ENCODE measurements at places on chromosomes 6 and 20.

- DNase-seq: no peak
These were observed 1293.3 kb downstream of the EPHA7 start for GRCh38 chr6:92126088-92126487.

GRCh38 chr6:168858926-168859325 is 394.7 kb downstream of the THBS2 start:
- no peak for DNase-seq

- DNase-seq: no peak
These were observed 60.2 kb downstream of the MYH7B start for GRCh38 chr20:35015863-35016193.

- DNase-seq: no peak
These were observed 340.3 kb downstream of the EPHA7 start for GRCh38 chr6:93079061-93079460.

DNA sequence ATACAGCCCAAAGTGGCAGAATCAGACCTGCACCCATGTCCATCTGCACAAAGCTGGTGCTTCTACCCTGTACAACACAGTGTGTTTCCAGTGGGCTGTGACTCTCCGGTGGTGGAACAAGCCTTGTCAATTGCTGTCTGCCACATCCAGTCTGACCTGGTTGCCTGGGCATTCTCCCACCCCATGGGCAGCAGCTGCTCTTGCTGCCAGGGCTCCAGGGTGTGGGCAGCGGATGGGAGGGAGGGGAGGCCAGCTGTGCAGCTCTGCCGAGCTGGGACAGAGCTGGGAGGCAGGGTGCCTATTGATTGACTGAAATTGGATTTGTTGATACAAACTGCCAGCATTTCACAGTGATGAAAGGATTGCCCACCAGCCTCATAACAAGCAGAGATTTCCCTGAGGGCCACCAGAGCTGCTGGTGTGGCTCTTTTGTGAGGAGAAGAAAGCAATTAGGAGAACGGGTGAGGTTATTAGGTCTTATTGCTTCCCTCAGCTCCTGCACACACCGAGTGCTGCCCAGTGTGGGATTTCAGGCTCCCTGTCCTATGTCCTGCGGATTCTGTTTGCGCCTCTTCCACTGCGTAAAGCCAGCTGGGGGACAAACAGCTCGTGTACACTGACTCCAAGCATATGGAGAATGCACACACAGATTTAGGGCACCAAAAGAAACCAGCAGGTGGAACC is 150.8 kb downstream of the NRN1 start:
- DNase-seq: no peak

All from renal cortex interstitium (tissue), 15 donors.